Activated CD4-positive, alpha-beta T cell treated with anti-CD3 and anti-CD28 coated beads, Interleukin-2, Interleukin-4, amounts not matched to agents 100 ng/mL and 50 ng/mL, durations not matched to agents 16 hours and 8 hours (primary cell): ENCODE measurements at places on chromosomes 4 and X.

- DNase-seq, result no peak
These were observed 113.8 kb upstream of the PUDP start for GRCh38 chrX:7261672-7262332.

- no peak for DNase-seq
These were observed 500.0 kb downstream of the SPRY1 start for GRCh38 chr4:123896446-123897071.

GRCh38 chr4:86730310-86730709, 118.9 kb downstream of the SLC10A6 start:
- DNase-seq, result no peak

- no peak for DNase-seq
These were observed 460 bp upstream of the GEMIN8 start for GRCh38 chrX:14030174-14030530.

DNA sequence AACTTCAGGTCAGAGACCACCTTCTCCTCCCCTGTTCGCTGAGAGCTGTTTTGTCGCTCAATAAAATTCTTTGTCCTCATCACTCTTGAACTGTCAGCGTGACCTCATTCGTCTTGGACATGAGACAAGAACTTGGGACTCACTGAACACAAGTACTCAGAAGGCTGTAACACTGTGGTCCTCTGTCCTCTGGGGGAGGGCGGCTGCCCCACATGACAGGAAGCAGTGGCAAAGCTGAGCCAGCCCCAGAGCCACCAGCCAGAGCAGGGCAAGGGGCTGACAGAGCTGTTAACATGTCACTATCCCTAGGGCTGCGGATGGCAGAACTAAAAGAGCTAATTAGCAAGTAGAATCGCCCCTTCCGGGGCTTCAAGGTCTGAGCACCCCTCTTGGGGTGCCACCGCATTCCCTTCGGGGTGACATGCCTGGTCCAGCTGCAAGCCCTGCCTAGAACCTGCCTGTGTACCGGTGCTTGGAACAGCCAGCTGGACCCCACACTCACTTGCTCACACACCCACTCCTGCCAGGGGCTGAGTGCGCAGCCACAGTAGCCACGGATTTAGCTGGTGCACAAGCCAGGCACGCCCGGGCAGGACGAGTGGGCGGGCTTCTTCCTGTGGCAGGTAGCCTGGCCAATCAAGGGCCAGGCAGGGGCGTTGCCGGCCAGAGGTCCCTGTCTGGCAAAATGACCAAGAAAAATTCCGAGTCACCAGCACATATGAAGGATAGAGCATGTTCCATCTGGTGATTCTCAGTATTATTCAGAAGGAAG, 648.6 kb upstream of the AGA start:
- no peak for DNase-seq

DNA sequence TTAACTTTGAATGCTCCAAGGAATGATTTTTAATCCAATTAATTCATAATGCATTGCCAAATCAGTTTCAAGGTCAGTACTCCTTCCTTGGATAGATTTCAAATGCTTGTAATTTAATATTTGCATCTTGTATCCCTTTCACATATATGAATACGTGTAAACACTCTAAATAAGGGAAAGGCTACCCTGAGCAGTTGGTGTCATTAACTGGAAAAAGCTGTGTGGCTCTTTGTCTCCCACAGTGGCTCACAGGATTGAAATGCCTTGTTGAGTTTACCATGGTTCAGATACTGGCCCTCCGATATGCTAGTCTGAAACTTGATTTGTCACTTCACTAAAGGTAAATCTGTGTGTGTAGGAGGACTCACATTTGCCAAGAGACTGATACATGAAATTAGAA, 16.7 kb upstream of the ACOT9 start:
- DNase-seq, result no peak

GRCh38 chrX:107935200-107935599, 47.0 kb downstream of the TEX13B start:
- no peak for DNase-seq

GRCh38 chr4:67550857-67551256, 5.6 kb upstream of the CENPC start:
- no peak for DNase-seq
